ENCODE measurements at places on chromosomes 6 and 20.

GRCh38 chr6:37696220-37696840, 1.4 kb downstream of the MDGA1 start:
- peak; percentile 39 for DNase-seq

GRCh38 chr6:81148751-81149150, 603.7 kb downstream of the TENT5A start:
- no peak for DNase-seq

DNA sequence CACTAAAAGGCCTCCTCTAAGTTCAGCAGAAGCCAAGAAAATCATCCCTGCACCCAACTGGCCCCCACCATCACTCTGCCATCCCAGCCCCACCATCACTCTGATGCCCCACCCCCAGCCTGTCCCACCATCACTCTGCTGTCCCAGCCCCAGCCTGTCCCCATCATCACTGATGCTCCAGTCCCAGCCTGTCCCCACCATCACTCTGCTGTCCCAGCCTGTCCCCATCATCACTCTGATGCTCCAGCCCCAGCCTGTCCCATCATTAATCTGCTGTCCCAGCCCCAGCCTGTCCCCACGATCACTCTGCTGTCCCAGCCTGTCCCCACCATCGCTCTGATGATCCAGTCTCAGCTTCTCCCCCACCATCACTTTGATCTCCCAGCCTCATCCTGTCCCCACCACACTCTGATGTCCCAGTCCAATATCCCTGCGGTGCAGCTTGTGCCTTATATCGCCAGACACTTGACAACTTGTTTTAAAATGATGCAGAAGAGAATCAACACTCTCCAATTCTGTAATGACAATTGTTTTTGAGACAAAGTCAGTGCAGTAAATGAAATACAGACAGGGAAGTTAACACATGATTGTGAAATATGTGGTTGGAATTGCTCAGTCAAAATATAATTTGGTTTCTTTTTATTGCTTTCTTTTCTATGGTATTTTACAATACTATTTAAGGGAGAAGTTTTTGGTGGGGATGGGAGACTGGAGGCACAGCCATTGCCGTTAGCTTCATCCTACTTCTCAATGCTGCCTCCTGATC, 100.8 kb downstream of the TNFAIP3 start:
- DNase-seq, result no peak

DNA sequence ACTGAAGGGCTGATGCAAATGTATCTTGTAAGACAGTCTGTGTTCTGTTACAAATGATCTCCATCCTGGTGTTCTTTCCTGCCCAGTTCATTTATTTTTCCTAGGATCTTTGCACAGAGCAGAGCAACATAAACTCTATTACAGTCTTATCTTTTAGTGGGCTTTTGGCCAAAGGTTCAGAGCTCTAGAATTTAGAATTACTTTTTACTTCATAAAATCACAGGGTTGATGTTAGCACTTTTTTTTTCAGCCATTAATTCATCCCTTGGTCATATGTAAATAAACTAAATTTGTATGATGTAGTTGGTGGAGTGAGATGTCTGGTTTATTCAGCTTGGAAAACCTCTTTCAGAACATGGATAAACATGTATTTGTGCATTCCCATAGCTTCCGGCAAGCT, 181.9 kb downstream of the ZFAND3 start:
- DNase-seq, result no peak

DNA sequence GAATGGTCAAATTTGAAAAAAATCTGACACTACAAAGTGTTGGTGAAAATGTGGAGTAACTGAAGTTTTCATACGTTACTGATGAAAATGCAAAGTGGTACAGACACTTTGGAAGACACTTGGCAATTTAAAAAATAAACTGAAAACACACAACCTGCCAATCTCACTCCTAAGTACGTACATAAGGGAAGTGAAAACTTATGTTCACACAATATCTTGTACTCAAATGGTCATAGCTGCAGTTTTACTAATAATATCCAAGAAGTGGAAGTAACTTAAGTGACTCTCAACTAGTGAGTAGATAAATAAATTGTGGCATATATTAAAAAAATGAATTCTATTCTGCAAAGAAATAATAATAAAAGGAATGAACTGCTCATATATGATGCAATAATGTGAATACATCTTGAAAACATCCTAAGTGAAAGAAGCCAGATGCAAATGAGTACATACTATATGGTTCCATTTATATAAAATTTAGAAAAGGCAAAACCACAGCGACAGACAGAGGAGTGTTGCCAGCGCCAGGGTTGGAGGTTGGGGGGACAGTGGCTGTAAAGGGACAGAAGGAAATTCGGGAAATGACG, 198.2 kb downstream of the ERMARD start:
- DNase-seq, result no peak

GRCh38 chr6:105952772-105953690, 133.1 kb upstream of the PRDM1 start:
- no peak for DNase-seq

- DNase-seq, result no peak
Measured at GRCh38 chr6:149755300-149756260, 6.0 kb downstream of the PCMT1 start.

- DNase-seq, result no peak
Measured at GRCh38 chr20:64024141-64024990, 11.6 kb upstream of the C20orf204 start.

DNA sequence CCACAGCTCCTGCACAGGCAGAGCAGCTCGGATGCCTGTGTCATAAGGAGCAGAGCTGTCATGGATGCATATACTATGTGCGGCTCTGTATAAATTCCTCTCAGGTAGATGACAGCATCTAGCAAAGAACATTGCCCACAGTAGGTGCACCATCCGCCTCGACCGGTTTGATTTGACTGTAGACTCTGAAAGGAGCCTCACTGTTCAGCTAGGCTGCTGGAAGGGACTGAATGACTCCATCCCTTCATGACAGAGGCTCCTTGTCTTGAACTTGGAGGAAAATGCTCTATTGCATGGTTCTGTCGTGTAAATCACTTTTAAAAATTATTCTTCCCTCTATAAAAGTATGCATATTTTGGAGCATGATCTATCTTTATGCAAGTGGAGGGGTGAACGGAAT, 128.8 kb upstream of the QKI start:
- DNase-seq, result no peak

DNA sequence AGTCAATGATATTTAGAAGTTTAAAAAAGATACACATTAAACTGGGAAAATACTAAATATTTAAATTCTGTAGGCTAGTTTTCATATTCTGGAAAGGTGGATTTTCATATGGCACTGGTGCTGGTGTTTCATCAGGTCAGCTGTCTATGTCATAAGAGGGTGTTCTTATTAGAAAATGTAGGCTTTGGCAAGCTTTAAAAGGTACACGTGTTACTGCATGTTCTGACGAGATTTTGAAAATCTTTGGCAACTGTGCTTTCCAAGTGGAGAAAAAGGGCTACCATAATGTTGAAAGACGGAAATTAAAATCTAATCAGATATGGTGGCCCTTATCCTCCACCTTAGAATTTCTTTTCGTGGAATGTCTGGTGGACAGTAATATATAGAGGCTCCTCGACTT, 30.0 kb downstream of the SLC22A3 start:
- no peak for DNase-seq

- DNase-seq, result no peak
Measured at GRCh38 chr6:43879722-43880121, 109.7 kb downstream of the VEGFA start.

GRCh38 chr6:72374857-72375256, 247.0 kb upstream of the KCNQ5 start:
- DNase-seq, result no peak

DNA sequence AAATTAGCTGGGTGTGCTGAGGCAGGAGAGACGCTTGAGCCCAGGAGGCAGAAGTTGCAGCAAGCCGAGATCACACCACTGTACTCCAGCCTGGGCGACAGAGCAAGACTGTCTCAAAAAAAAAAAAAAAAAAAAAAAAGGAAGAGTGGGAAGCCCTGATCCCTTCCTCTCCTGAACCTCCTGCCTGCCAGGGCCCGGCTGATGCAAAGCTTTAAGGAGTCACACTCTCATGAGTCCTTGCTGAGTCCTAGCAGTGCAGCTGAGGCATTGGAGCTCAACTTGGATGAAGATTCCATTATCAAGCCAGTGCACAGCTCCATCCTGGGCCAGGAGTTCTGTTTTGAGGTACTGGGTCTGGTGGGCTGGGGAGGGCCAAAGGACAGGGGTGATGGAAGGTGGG, 15.1 kb downstream of the SYNGAP1 start:
- no peak for DNase-seq

DNA sequence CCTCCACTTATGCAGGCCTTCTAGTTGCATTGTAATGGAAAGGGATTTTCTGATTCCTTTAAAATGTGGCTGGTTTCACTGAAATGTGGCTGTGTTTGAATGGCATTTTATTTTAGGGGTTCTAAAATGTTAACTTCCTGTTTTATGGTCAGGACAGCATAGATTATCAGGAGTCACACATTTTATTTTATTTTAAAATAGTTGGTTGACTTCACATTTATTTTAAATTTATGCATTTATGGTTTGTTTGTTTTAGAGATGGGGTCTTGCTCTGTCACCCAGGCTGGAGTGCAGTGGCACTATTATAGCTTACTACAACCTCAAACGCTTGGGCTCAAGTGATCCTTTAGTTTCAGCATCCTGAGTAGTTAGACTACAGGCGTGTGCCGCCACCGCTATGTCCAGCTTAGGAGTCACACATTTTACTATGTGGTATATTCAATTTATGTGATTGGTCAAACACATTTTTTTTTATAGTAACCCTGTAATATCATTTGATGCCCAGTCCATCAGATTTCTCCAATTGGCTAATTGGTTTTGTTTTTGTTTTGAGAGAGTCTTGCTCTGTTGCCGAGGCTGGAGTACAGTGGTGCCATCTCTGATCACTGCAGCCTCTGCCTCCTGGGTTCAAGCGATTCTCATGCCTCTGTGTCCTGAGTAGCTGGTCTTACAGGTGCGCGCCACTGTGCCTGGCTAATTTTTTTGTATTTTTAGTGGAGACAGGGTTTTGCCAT, 2.3 kb downstream of the DTD1 start:
- DNase-seq, result no peak

Data from left cardiac atrium (tissue), 4 donors.